NCI-H1436 treated with DMSO at 0.1 percent for 48 hours (cell line): ENCODE measurements at places on chromosomes 6 and 20.

GRCh38 chr6:168415993-168416530, 24.9 kb upstream of the SMOC2 start:
- no peak for DNase-seq

DNA sequence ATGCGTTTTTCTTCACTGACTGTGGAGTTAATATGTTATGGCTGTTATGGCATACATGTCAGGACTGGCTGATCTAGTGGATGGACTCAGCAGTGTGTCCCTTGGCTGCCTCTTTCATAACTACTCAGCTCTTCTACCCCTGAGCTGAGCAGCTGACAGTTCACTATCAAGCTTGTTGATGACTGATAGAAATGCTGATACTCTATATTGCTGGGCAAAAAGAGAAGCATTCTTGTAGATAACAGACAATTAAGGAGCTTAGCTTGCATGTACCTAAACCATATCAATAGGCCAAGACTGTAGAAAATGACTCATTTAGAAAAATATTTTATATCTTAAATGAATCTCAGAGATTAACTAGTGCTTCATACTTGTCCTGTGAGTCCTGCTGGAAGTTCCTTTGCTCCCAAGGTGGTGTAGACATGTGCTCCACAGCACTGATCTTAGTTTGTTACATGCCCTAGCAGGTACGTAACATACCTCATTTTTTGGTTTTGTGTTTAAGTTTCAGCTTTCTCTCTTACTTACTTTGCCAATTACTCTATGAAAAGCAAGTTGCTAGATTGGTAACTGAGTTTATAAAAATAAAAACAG, 236.9 kb downstream of the GMDS start:
- DNase-seq = no peak

- DNase-seq = no peak
Observed at GRCh38 chr20:38893565-38894090, 32.6 kb upstream of the FAM83D start.

GRCh38 chr6:122696853-122697252, 82.7 kb upstream of the FABP7 start:
- DNase-seq = no peak

GRCh38 chr6:22028403-22029090, 268.3 kb downstream of the PRL start:
- DNase-seq = no peak

DNA sequence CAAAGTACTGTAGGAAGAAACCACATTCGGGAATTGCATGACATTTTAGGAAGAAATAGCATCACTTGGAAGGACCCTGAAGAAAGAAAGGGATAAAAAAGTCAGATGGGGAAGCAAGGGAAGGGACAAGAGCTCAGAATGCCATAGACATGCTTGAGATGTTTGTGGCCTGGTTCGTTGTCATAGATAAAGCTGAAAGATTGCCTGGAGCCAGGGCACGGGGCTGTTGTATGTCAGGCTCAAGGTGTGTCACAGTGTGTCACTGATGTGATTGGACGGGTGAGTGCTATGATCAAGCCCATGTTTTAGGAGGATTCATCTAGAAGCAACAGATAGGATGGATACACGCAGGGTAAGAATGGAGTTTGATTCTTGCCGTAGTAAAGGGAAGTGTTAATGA, 216.2 kb upstream of the SOX4 start:
- DNase-seq = no peak

DNA sequence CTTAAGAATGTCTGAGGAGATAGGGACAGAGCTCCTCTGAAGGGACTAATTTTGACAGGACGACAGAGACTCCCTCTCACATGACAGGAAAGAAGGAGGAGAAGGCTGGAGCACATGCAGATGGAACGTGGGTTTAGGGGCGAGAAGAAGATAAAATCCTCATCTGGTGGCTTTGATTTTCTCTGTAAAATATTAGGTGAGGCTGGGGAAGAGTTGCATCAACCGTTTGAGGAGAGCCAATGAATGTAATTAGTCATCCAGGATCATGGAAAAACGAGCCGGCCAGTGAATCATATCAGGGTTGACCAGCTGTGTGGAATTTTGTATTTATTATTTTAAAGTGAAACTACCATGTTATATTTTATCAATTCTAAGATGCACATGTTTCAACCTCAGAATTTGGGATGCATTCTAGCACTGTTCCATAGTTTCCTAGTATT, 46.9 kb upstream of the ADGRF4 start:
- DNase-seq = no peak

- DNase-seq = no peak
Observed at GRCh38 chr20:5448449-5449118, 131.8 kb upstream of the PROKR2 start.

- no peak for DNase-seq
Observed at GRCh38 chr6:138592749-138593123, 93.4 kb upstream of the NHSL1 start.

GRCh38 chr6:999552-999951, 306.6 kb upstream of the EXOC2 start:
- DNase-seq = no peak

DNA sequence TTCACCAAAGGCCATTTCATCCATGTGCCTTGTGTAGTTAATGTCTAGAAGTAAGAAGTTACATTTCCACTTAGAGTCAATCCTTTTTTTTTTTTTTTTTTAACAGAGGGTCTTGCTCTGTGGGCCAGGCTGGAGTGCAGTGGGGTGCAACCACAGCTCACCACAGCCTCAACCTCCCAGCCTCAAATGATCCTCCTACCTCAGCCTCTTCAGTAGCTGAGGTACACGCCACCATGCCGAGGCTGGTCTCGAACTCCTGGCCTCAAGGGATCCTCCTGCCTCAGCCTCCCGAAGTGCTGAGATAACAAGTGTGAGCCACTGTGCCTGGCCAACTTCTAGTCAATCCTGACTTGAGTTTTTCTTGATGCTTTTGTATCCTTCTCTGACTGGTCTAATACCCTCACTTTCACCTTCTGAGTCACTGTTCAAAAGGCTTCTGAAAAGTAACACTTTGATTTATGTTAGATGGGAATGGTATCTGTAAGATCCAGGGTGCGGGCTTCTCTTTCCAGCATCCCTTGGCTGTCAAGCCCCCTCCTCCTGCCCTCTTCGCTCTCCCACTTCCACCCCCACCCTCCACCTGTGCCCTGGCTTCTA, 22.1 kb downstream of the TRAM2 start:
- no peak for DNase-seq

DNA sequence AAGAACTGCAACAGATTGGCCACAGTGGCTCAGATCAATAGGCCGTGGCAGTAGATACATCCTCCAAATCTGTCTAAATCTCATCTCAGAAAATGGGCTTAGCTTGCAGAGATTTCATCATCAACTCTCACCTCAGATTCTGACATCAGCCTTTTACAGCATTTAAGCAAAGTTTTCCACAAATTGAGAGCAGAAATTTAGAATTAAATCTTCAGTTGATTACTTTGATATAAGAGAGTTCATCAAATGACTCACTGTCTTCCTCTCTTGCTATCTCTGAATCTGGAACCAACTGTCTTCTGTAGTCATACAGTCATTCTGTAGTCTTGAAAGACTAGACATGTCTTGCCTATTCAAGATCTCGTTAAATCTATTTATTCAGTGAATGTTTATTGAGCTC, 45.2 kb upstream of the CTAGE9 start:
- no peak for DNase-seq

DNA sequence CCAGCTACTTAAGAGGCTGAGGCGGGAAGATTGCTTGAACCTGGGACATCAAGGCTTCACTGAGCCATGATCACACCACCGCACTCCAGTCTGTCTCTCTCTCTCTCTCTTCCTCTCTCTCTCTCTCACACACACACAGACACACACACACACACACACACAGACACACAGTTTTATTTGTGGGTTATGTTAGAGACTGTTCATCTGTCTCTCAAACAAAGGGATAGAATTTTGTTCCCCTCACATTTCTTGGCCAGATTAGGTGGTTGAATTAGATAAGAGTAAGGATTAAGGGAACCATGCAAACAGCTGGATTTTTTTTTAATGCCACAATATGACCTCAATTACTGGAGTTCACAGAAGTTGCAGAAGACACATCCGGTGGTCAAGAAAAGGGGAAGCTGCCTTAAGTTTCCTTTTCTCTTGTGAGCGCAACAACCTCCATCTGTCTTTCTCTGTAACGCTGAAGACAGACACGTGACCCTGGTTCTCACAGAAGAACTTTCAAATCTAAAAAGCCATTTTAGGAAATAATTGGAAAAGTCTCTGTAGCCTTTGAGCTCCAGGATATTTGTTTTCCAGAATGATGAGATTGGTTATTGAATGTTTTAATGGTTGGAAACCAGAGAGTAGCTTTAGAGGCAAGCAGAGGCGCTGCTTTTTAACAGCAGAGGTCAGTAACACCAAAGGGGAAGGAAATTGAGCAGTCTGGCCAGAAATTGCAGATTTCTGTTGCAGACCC, 32.9 kb upstream of the LGSN start:
- no peak for DNase-seq

DNA sequence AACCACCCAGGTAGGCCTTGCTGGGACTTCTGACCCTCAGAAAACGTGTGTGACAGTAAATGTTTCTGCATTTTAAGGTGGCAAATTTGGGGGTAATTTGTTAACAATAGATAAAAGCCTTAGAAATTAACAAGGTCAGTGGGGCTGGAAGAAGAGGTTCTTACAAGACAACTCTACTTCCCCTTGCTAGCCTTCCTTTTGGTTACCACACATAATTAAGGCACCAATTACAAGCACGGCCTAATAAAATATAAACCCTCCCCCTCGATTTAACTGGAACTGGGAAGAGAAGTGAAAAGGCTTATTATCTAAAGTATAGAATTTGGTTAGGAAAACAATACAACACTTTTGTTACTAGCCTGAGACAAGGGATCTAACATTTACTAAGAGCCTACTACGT, 38.8 kb downstream of the ELOVL5 start:
- no peak for DNase-seq

DNA sequence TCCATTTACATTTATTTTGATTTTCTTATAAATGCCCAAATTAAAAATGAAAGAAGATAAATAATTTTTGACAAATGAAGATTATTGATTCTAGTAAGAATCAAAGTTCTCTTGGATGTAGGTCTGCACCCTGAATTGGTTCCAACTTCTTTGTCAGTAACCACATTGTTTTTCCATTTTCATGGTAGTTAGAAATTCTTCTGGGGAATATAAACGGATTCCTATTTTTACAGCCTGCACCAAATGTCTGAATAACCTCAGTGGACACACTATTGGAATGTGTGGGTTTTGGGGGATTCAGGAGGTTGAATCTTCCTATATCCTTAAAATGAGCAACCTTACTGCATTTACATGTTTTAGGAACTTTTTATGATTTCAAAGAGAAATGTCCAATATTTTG, 1085.3 kb upstream of the MAP3K7 start:
- DNase-seq = no peak

GRCh38 chr6:32845384-32845884, 1.6 kb upstream of the PSMB8 start:
- no peak for DNase-seq

GRCh38 chr6:19605624-19606023, 231.5 kb upstream of the ID4 start:
- DNase-seq = peak; percentile 47

DNA sequence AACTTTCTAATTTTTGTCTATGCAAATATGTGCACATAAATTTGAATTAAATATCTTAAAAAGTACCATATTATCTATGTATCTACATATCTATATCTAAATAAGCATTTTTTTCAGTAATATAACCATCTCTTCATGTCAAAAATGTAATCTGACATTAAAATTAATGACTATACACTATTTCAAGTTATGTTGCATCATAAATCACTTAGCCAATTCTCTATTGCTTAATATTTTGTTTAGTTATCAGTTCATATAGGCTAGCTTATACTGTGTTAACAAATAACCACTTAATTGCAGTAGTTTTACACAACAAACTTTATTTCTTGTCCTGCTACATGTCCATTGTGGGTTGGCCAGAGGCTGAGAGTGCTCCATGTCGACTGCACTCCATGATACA, 360.8 kb downstream of the EPM2A start:
- DNase-seq = no peak

- no peak for DNase-seq
Observed at GRCh38 chr20:25439328-25439727, 31.9 kb downstream of the GINS1 start.
